Activated CD4-positive, alpha-beta T cell treated with anti-CD3 and anti-CD28 coated beads, Interleukin-2, Interleukin-4, amounts not matched to agents 100 ng/mL and 50 ng/mL, durations not matched to agents 16 hours and 8 hours (primary cell): ENCODE measurements at places on chromosomes 7 and 10.

DNA sequence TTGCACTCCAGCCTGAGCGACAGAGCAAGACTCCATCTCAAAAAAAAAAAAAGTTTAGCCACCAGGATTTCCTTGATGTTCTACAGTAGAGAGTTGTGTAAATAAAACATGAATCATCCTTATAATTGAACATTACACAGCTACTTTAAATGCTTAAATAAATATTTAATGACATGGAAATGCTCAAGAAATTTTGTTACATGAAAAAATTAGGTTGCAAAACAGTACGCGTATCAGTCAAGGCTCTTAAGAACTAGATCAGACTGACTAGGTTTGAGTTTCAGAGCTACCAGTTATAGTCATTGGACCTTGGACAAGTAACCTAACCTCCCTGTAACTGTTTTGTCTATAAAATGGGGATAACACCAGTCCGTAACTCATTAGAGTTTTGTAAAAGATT is 38.7 kb upstream of the GSAP start:
- DNase-seq: no peak

- DNase-seq: no peak
Measured at GRCh38 chr7:14045651-14046050, 56.2 kb upstream of the ETV1 start.

DNA sequence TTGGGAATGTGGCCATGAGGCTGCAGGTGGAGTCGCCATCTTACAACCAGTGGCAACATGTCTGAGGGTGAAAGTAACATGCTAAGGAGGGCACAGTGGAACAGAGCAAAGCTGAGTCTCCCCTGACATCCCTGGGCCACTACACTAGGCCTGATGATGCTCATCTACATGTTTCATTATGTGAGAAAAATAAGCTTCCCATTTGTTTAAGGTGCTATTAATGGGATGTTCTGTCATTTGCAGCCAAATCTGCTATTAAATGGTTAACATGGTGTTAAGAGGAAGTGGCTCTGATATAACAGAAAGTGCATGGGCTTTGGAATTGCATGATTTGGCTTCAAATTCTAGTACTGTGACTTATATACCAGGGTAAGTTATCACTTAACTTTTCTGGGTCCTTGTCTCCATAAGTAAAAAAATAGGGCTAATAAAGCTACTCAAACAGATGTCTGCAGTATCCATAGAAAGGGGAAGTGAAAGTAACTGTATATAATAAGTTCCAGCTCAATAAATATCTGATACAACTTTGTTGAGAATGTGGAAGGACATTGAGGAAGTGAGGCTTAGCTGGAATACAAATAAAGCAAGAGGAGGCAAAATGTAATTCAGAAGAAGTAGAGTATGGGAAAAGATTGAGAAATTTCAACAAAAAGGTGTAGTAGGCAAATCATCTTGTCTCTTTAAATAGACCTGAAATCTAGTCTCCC is 158.9 kb downstream of the RTKN2 start:
- DNase-seq: no peak

DNA sequence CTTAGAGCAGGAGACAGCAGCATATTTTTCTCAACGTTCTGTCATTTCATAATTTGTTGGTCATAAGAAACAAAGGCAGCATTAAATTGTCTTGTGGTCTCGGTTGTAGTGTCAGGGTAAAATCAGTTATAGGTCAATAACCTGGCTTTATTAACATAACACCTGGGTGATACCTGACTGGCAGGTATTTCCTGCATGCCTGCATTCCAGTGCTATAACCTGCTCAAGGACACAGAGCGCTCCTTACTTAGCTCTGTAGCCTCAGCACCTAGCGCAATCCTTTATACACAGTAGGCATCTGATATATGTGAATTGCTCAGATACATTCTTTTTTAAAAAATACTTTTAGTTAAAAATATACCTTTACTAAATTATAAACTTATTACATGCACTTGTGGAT is 38.9 kb upstream of the PRKG1 start:
- no peak for DNase-seq

DNA sequence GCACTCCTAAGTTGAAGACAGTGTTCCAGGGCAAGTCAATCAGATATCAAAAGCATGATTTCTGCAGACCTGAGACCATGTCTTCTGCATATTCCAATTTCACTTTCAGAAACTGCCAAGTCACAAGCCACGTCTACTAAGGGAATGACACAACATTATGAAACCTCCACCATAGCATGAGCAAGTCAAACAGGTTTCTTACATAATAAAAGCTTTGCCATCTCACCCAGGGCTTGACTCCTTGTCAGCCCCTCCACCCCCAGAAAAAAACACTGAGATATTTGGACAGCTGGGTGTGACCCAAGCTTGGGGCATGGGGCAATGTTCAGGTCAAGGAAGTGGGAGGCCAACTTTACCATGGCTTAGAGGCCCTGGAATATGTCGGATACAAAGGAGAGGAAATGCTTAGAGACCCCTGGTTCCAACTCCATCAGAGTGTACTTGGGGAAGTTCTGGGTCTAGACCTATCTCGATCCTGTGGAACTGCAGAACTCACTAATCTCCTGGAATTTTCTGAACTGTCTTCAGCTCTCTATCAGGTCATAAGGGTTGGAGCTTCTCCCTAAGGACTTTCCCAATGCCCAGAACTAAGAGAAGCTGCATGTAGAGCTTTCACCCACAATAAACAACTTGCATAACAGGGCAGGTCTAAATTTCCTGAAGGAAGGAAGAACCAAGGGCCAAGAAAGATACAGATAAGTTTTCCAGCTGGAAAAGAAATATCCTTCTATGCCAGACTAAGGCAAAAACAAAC is 80.6 kb upstream of the NAMPT start:
- peak; percentile 42 for DNase-seq

DNA sequence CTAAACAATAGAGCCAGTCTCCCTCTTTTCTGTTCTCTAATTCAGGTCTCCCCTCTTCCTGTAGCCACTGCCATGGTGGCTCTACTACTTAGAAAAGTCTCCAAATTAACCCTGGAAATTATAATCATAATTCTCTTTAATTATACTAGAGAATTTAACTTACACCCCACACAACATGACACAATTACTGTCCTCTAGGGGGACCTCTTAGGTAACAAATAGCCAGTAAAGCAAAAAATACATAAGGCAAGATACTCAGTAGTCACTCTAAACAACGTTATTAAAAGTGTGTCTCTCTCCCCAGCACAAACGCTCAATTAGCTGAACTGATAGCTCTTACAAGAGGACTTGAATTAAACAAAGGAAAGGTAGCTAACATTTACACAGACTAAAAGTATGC is 44.3 kb upstream of the ZNF107 start:
- no peak for DNase-seq

GRCh38 chr7:41967156-41967555 is 264.3 kb upstream of the INHBA start:
- no peak for DNase-seq

DNA sequence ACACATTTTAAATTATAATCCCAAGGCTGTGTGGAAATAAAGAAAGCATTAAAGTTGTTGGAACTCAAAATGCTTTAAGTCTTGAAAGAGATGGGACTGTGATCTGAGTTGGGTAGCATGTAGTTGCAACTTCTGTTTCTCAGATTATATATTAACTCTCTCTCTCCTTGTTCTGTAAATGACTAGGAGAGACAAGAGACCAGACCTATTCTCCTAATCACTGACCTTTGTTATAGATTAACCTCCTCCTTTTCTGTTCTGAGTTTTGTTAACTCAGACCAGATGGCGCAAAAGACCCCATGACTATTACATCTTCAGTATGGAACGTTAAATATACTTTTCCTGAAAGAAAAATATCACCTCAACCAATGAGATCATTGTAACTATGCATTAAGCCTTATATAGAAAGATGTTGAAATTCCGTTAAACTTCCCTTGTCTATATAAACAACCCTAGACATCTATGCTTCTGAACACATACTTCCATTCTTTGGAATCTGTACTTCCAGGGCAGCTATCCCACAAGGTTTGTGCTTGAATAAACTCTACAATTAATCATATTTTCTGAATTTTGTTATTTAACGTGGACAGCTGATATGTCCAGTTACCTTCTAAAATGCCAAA is 143.5 kb upstream of the TRIM24 start:
- DNase-seq: no peak

GRCh38 chr7:151917791-151918509 is 38.3 kb upstream of the GALNTL5 start:
- no peak for DNase-seq
